ENCODE measurements at places on chromosomes 12 and 14. TPM values are rescaled to one million over a fixed set of nuclear protein-coding genes. Genes with fewer than 3 reads are reported as not detected.

The CELA1 gene
- not detected for total RNA-seq

The RGS6 gene
- not detected for total RNA-seq

The DPF3 gene
- total RNA-seq = 0.05 TPM

The TAS2R19 gene
- total RNA-seq = not detected

The ERO1A gene
- 52.3 TPM for total RNA-seq

The TAS2R43 gene
- not detected for total RNA-seq

The RNASE3 gene
- total RNA-seq = not detected

The KCNA5 gene
- 0.03 TPM for total RNA-seq

The SELPLG gene
- 0.79 TPM for total RNA-seq
